ENCODE measurements at places on chromosomes 7 and 10.

DNA sequence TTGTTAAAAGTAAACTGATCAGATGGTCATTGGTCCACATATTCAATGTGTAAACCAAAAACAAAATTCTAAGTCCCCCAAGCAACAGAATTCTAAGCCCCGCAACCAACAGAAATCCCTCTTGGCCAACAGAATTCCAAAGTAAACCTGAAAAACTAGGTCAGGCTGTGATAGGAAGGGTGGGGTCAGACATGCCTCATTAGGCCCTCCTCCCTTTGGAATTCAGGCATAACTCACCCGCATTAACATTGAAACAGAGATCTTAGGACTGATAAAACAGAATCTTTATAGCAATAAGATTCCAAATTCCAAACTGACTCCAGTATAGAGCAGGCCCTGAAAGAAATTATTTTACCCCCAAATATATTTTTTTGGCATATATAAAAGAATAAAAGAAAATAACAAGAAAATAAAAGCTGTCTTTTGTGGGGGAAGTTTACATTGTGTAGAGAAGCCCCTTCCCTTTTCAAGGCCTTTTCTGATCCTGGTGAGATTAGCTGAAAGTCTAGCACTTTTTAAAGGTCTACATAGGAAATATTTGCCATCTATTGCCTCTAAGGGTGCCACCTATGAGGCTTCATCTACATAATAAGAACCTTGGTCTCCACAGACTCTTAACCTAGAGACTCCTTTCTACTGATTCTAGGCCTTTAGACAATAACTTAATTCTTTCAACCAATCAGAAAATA lies 30.5 kb downstream of the GNAT3 start:
- no peak for DNase-seq

- DNase-seq, result no peak
These were observed 92.2 kb downstream of the PRKCQ start for GRCh38 chr10:6487920-6488319.

- DNase-seq, result no peak
These were observed 72.3 kb upstream of the KLF6 start for GRCh38 chr10:3857318-3857717.

DNA sequence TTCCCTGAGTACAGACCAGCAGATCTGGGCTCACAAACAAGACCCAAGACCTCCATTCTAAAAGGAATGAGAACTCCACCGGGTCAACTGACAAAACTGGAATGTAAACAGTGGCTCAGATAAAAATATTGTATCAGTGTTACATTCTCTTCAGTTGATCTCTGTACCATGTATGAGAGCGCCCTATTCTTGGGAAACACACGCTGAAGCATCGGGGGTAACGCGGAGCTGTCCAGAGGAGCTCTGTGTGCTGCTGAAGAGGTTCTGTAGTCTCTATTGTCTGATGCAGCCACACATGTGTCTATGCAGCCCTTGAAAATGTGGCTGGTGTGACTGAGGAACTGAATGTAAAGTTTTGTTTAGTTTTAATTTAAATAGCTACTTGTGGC lies 39.7 kb downstream of the HIPK2 start:
- no peak for DNase-seq
